Esophagus squamous epithelium (tissue), 5 donors: ENCODE measurements at places on chromosomes 5 and 9.

DNA sequence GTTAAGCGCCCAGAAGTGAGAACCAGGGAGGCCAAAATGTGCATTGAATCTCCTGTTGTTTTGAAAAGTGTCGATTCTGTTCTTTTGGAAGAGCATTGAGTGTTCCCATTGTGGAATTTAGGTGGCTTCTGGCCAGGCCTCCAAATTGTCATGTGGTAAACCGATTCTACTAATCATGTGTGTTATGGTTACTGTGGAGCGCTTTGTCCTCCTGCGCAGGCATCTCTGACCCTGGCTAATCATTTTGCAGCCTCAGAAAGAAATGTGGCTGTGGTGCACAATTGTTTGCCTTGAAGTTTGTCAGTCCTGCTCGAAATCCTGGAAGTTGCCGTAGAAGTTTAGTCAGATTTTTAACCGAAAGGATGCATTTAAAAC lies 121.3 kb downstream of the RASGRF2 start:
- no peak for DNase-seq

GRCh38 chr5:56290378-56291078 lies 57.4 kb upstream of the ANKRD55 start:
- no peak for DNase-seq

DNA sequence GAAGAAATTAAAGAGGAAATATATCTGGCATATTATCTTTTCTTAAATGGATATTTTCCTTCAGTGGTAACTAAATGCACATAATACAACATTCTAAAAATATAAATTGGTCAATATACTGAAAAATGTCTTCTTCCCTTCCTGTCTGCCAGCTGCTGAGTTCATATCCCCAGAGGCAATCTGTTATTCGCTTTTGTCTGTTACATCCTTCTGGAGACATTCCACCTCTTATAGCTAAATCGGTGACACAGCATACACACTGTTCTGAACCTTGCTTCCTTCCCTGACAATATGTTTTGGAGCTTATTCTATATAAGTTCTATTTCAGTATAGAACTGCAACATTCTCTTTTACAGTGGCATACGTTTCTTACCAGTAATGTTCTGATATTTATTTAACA lies 147.8 kb downstream of the TENT4A start:
- no peak for DNase-seq

- no peak for DNase-seq
Observed at GRCh38 chr9:91629718-91630117, 206.1 kb upstream of the NFIL3 start.

GRCh38 chr5:172151661-172152210 lies 36.3 kb downstream of the STK10 start:
- no peak for DNase-seq

- DNase-seq = no peak
Observed at GRCh38 chr9:109518621-109519335, 20.7 kb upstream of the PTPN3 start.

GRCh38 chr5:72222521-72222920 lies 97.5 kb downstream of the MRPS27 start:
- no peak for DNase-seq

DNA sequence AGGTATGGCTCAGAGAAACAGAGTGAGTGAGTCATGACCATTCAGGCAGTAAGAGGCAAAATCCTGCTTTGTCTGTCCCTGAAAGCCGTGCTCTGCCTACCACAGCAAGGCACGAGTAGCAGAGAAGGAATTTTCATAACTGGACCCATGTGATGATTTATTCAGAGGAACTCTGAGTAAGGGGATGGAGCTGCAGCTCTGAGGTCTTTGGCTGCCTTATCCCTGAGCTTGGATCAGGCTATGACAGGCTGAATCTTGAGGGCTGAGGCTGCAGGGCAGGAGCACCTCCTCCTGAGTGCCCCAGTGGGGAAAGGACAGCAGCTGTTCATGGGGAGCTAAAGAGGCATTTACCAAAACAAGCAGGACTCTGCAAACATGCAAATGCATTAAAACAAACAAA lies 183.4 kb downstream of the PAPPA start:
- DNase-seq = no peak

- no peak for DNase-seq
Observed at GRCh38 chr9:81759680-81760215, 70.4 kb upstream of the TLE1 start.

DNA sequence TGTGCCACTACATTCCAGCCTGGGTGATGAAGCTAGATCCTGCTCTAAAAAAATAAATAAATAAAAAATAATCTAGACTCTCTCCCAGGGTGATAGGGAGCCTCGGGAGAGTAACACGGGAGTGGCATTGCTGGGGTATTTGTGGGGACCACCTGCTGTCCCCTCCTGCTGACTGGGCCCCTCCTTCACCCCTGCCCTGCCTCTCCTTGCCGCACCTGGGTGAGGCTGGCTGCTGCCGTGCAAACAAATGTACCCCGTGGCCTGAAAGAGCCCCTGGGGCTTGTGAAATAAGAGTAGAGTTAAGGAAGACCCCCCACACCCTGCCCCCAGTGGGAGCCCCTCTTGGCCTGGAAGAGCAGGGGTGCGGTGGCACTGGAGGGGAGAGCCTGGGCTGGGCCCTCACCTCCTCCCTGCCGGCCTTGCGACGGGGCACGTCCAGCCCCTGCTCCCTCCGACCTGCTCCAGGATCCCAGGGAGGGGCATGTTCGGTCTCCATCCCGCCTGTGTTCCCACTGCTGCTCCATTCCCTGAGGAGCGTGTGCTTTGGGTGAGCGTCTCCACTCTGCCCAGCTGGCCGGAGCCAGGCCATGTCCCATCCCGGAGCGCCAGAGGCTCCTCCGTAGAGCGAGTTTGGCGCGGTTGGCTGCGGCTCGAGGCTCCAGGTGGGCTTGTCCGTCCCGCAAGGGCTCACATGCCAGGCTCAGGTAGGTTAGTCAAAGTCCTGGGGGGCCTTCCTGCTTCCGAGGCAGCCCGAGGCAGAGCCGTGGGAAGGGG lies 75.0 kb upstream of the RNU6ATAC start:
- no peak for DNase-seq

DNA sequence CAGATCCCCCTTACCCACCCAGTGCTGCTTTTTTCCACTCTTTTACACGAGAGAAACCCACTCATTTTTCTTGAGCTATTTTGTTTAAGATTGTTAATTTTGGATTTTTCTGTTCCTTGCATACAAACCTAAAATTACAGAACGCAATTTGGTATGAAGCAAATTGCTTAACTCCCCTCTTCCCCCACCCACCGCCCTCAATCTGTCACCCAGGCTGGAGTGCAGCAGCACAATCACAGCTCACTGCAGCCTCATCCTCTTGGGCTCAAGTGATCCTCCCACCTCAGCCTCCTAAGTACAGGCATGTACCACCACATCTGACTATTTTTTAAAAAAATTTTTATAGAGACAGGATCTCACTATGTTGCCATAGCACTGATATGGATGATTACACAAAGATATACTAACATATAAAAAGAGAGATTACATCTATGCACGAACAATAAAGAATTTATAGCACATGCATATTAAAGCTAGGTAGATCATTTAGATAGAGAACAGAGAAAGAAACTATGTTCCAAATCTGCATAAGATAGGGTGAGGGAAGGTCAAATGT lies 203.6 kb downstream of the PIK3R1 start:
- DNase-seq = no peak

DNA sequence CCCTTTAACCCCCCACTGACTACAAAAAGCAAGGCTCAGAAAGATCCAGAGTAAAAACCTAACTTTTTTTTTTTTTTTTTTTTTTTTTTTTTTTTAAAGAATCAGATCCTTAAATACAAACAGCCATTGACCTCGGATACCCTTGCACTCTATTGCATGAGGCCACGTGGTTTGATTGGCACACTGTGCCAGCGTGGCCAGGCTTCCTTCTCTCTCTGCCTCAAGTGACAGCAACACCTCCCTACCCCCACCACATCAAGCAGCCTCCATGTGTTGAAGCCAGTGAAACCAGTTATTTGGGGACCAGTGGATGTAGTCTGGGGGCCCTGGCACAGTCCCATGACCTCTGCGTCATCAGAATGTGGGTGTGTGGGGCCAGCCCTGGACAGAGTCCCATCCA lies 71.4 kb downstream of the OTULIN start:
- no peak for DNase-seq

- no peak for DNase-seq
Observed at GRCh38 chr9:120916588-120916987, 10.0 kb downstream of the TRAF1 start.

- DNase-seq = no peak
Observed at GRCh38 chr9:126722252-126722921, 82.5 kb upstream of the ZBTB43 start.

- DNase-seq = no peak
Observed at GRCh38 chr5:172793577-172794488, 22.8 kb upstream of the DUSP1 start.

DNA sequence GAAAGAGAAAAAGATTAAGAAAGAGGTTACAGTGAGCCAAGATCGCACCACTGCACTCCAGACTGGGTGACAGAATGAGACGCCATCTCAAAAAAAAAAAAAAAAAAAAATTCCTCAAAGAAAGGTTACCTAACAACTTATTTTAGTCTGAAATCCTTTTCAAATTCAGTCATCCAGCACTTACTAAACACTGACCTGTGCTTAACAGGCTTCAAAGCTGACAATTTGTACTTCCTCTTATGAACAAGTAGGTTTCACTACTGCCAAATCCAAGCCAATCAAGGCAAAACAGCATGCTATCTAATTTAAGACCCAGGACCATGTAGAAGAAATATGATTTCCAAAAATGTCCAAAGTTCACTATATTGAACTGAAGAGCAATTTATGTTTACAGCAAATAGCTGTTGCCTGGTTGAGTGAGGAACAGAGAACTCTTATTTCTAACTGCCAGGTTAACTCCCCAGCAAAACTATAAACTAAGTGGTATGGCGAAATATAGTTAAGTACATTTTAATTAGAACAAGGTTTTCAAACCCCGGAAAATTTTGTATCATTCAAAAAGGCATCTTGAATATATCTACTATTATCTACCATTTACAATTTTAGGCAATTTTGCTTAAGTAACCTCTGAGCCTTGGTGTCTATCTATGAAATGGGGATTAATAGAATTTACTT lies 13.4 kb downstream of the PWWP2A start:
- no peak for DNase-seq
